ENCODE measurements at places on chromosomes 4 and X. TPM values are rescaled to one million over a fixed set of nuclear protein-coding genes. Genes with fewer than 3 reads are reported as not detected.

- no peak for DNase-seq
These were observed 171.7 kb downstream of the AMELX start for GRCh38 chrX:11464836-11465463.

GRCh38 chr4:109005523-109005922, 242.7 kb upstream of the ETNPPL start:
- no peak for DNase-seq

GRCh38 chr4:2829933-2830451, 13.7 kb upstream of the ADD1 start:
- DNase-seq, result peak; percentile 74

- no peak for DNase-seq
These were observed 38.4 kb downstream of the GRSF1 start for GRCh38 chr4:70801265-70801809.

DNA sequence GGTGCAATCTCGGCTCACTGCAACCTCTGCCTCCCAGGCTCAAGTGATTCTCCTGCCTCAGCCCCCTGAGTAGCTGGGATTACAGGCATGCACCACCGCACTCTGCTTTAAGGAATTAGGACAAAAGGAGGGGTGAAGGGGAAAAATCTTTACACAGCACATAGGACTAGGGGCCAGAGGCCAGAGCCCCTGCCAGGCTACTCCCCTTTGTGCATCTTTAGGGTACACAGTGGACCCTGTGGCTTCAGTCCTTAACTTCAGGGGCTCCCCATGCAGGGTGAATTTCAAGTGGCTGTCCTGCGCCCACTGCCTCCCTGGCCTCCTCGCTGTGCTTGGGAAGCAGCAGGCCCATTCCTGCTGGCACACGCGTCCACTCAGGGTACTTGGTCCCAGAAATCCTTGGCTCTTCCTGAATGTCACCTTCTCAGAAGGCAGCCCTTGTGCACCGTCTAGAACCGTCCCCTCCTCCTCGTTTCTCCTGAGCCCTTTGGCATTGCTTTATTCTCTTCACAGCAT, 138.9 kb upstream of the PSAPL1 start:
- DNase-seq, result no peak

DNA sequence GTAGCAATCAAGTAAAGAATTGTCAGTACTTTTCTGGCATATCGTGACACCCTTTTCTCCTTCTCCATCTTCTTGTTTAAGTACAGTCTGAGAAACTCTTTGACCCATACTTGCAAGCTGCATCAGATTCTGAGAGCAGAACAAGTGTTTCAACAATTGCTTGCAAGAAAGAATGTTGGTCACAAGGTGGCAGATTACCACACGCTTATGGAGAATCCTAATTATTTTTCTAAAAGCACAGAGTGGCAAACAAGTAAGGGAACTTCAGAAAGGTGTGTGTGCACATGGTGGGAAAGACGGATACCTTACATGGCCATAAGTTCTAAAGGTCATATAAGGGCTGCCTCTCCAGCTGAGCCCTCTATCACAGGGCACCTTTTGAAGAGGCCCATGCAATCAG, 136.4 kb upstream of the FGF13 start:
- no peak for DNase-seq

DNA sequence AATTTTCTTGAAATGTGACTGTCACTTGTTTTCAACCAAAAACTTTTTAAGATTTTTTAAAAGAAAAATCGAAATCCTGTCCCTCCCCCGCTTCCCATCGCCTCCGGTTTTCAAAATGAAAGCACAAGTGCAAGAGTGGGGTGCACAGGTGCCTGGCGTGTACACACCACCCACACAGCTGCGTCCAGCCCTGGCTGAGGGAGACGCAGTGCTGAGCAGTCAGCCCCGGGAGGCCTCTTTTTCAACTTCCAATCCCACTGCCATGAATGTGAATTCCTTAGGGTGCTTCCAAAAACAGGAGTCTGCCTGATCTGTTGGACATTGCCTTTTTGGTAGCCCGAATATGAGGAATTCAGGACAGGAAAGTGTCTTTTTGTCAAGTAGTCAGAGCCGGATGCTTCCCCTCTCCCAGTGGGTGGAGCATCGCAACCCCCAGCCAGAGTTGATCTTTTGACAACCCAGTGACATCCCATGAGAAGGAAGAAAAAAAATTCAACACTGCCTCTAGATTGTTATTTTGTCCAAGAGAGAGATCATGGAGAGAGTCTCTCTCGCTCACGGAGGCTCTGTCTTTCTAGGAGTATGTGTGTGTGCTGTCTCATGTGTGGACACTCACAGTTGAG, 8.9 kb downstream of the PRRG3 start:
- DNase-seq, result no peak

DNA sequence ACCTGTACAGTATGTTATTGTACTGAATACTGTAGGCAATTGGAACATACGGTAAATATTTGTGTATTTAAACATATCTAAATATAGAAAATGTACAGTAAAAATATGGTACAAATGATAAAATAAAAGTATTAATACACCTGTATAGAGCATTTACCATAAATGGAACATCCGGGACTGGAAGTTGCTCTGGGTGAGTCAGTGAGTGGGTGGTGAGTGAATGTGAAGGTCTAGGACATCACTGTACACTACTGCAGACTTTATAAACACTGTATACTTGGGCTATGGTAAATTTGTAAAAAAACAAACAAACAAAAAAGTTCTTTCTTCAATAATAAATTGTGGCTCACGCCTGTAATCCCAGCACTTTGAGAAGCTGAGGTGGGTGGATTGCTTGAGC, 52.4 kb upstream of the FHL1 start:
- DNase-seq, result no peak

DNA sequence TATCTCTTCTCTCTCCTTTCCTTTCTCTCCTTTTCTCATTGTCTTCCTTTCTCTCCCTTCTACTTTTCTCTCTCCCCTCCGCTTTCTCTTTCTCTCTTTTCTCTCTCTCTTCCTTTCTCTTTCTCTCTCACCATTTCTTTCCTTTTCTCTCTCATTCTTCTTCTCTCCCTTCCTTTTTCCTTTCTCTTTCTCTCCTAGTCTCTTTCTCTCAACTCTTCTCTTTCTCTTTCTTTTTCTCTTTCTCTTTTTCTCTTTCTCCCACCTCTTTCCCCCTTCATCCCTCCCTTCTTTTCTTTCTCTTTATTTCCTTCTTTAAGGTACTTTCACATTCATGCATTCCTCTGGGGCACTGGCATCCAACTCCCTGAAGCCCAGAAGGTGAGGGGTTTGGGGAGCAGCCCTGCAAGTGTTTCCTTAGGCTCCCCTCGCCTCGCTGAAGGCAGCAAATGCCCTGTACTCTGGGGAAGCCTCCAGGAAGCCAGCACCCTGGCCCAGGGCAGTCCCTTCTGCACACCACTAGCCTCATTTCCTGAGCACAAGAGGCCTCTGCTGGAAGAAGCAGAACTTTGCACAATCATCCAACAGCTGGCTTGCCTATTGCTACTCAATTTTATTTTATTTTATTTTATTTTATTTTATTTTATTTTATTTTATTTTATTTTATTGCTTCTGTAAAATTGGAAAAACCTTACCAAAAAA, 124.2 kb downstream of the NFKB1 start:
- no peak for DNase-seq

DNA sequence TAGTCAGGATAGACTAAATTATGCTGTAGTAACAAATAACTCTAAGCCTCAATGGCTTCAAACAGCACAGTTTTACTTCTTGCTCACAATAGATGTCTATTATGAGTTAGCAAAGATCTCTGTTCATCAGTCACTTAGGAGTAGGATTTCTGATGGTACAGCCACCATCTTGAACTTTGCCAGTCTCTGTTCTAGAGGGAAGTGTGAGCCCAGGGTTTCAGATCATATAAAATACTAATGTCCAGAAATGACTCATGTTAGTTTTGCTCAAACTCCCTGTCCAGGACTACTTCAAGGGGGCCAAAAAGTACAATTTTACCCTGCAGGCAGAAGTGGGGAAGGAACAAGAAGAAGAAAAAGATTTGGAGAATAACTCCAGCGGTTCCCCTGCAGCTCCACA, 77.1 kb upstream of the LSM6 start:
- no peak for DNase-seq

- DNase-seq, result no peak
These were observed 115.5 kb upstream of the EDNRA start for GRCh38 chr4:147365396-147365795.

GRCh38 chr4:88706574-88706973, 8.9 kb upstream of the NAP1L5 start:
- no peak for DNase-seq

DNA sequence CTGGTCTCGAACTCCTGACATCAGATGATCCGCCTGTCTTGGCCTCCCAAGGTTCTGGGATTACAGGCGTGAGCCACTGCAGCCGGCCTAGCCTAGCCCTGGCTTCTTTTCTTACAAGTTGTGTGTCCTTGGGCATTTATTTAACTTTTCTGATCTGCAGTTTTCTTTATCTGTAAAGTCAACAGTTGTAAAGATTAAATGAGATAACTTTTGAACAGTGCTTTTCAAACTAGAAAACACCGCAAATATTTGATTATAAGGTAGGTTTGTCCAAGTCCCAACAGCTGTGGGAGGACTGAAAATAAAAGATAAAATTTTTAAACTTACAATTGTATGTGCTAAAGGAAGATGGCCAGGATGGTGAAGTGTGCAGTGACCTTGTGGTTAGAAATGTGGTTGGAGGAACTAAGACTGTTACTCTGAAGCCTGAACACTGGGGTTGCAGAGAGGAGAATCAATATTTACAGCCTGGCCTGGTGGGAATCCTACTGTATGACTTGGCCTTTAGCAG, 44.8 kb downstream of the GSX2 start:
- DNase-seq, result no peak

DNA sequence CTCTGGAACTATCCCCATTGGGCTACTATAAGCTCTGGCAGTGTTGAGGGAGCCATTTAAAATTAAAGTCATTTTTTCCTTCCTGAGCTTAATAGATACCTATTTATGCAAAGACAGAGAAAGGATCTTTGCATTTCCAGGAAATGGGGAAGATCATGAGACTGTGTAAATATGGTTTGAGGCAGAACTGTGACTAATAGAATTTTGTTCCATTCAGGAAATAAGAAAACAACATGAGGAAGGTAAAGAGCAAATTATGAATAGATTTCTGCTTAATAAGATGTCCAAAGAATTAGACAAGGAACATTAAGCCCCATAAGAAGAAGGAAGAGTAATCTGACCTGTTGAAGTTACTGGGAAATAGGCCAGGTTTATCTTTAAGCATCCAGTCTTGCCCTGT, 17.8 kb upstream of the TBC1D19 start:
- no peak for DNase-seq

The RTL9 gene
- total RNA-seq, result not detected

The MAOB gene
- 1.9 TPM for total RNA-seq

The XAGE5 gene
- total RNA-seq, result not detected

The RHOXF2B gene
- total RNA-seq, result not detected

The ETDB gene
- total RNA-seq, result not detected

The SYTL5 gene
- 0.48 TPM for total RNA-seq

The PCSK1N gene
- 2.2 TPM for total RNA-seq

The PGAM4 gene
- total RNA-seq, result not detected

The TMEM192 gene
- 9.9 TPM for total RNA-seq

The CXorf49B gene
- total RNA-seq, result not detected

The SUPT20HL2 gene
- total RNA-seq, result not detected

The GC gene
- not detected for total RNA-seq

The UGT2A1 gene
- not detected for total RNA-seq

The MAGEB2 gene
- total RNA-seq, result not detected

The HS6ST2 gene
- 0.21 TPM for total RNA-seq

All from suprapubic skin (tissue), 4 donors.